Nephron progenitor cell (in vitro differentiated cells): ENCODE measurements at places on chromosomes 4 and X.

GRCh38 chrX:42089031-42089430, 165.7 kb upstream of the CASK start:
- DNase-seq: no peak

- DNase-seq: no peak
Measured at GRCh38 chr4:66216252-66216651, 546.0 kb upstream of the EPHA5 start.

GRCh38 chr4:7705593-7705992, 234.1 kb downstream of the AFAP1 start:
- DNase-seq: no peak

DNA sequence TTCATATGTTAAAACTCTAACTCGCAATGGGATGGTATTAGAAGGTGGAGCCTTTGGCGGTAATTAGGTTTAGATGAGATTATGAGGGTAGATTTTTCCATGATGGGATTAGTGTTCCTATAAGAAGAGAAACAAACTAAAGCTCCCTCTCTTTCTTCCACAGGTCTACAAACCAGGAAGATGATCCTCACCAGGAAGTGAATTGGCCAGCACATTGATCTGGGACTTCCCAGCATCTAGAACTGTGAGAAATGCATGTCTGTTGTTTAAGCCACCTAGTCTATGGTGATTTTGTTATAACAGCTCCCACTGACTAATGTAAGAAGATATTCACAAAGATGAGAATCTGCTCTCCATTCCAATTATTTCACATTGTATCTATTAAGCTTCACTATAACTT, 2266.9 kb downstream of the PCDH7 start:
- no peak for DNase-seq

- DNase-seq: peak; percentile 81
Measured at GRCh38 chr4:43132010-43132582, 239.6 kb downstream of the GRXCR1 start.

- no peak for DNase-seq
Measured at GRCh38 chr4:6964858-6965257, 55.2 kb downstream of the TBC1D14 start.

DNA sequence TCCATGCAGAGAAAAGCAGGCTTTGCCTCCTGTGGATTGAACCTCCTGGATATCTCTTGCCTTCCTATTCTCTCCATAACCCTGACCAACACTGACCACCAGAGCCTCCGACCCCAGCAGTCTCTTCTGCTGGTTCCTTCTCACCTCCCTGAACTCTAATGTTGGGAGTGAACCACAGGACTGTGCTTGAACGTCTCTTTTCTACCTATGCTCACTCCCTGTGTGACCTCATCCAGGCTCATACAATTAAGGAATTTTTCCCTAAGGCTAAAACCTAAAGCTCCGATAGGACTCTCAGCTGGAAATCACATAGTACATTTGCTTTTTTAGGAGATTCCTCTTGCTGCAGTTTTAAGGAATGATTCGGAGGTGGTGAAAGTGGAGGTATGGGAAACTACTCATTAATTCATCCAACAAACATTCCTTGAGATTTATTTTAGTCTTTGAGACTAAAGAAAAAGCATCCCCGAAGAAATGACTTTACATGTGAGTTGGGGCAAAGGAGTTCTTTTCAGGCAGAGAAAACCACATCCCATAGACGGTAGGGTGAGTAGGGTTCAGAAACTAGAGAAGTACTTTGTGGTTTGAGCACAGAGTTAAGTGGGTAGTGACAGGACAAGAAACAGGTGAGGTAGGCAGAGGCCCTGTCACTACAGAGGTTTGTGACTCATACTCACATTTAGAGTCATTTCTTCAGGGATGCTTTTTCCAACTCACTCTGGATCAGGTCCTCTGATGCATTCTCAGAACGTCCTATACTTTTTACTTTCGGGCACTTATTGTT, 30.8 kb downstream of the NDNF start:
- no peak for DNase-seq

DNA sequence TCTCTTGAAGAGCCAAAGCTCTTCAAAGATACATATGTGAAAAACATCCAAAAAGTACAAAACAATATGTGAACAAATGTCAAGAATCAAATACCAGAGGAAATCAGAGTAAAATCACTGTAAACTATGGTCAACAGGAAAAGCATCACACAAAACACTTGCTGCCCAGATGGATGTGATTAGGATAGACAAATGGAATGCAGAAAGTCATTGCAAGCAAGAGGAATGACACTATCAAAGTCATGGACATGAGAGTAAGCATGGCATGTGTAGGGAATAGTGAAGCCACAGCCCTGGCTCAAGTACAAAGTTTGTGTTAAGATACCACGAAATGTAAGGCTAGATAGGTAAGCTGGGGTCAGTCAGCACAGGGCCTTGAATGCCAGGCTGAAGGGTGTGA, 37.7 kb downstream of the CLDN2 start:
- no peak for DNase-seq

- no peak for DNase-seq
Measured at GRCh38 chr4:137082061-137082460, 450.2 kb downstream of the PCDH18 start.

- DNase-seq: peak; percentile 11
Measured at GRCh38 chr4:147683188-147683591, 773 bp downstream of the PRMT9 start.

DNA sequence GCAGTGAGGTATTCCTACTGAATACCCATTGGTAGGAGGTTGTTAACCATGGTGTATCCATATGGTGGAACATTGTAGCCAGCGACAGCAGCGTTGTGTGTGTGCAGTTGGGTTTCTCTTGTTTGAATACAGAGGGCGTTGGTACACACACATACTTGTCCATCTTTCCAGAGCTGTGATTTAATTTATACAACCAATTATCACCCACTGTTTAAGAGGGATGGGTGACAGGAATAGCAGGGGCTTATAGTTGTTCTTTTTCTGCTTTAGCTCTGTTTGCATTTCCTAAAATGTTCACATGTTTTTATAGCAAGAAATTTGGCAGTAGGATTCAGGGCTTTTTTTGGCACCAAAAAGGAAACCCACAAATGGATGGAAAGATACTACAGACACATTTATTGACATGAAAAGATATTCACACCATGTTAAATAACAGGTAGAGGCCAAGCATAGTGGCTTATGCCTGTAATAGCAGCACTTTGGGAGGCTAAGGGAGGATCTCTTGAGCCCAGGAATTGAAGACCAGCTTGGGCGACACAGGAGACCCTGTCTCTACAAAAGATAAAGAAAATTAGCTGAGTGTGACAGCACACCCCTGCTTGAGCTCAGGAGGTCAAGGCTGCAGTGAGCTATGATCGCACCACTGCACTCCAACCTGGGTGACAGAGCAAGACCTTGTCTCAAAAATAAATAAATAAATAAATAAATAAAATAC, 60.6 kb downstream of the TNIP2 start:
- DNase-seq: no peak

GRCh38 chrX:72094894-72095293, 36.8 kb downstream of the RTL5 start:
- no peak for DNase-seq

DNA sequence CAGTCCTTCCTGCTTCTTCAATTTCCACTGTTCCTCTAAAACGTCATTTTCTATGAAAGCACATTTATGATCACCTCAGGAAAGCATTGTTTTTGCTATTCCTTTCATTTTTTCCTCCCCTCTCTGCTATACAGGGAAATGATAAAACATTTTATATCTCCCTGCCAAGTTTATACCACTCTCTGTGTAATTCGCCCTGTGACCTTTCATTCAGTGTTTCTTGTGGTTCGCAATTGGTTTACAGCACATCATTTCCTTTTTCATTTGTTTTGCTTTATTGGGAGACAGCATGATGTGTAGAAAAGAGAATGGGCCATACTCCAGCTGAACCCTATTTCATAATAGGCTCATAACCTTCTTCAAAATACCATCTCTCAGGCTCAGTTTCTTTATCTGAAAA, 99.9 kb upstream of the RAPGEF2 start:
- no peak for DNase-seq

GRCh38 chr4:6225469-6225868, 25.1 kb upstream of the JAKMIP1 start:
- peak; percentile 84 for DNase-seq

DNA sequence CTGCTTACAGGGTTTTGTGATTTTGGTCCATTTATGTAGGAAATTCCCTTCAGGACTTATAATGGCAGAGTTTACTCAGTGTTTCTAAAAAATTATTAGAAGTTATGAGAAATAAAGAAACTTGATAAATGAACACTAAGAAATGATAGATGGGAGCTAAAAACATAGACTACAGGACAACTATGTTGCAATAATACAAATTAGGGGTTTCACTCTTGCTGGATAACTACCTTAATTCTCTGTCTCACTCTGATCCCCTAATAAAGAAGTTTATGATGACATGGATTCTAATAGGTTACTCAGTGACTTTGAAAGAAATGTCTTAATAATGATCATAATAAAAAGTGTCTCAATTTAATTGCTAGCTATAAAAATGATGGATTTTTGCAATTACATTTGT, 23.3 kb upstream of the BBS12 start:
- no peak for DNase-seq

GRCh38 chr4:33482773-33483172, 2761.5 kb downstream of the ARAP2 start:
- no peak for DNase-seq

DNA sequence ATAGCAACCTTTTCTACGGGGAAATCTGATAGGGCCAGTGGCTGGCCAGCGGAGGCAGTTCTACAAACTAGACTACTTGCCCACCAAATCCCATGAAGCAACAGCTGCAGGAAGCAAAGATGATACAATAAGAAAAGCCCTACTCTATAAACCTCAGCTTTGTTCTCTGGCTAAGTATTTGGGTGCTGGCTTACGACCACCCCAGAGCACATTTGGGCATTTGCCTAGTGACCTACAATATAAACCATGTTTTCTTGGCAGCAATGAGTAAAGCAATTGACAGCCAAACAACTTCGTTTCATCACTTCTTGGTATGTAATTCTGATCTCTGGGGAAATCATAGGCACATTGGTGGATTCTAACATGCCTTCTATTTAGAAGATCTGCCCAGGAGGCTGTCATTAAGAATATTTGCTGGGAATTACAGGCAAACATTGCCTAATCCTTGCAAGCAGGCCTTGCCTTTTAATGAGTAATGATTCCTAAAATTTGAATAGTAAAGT, 7.5 kb upstream of the LHFPL1 start:
- no peak for DNase-seq

DNA sequence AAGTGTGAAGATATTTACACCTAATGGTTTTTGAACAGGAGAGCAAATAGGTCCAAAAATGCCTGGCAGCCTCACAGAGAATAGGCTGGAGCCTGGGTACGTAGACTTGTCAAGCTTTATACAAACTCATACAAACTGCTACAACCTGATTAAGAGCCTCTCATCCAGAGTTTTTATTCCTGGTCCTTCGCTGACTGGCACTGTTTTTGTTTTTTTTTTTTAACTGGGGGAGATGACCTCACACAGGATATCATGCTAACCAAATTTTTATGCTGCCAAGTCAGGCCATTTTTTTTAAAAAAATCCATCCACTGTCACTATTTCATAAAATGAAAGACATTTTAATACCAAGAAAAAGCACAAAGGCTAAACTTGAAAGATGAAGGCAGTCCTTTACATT, 1.9 kb downstream of the FAM114A1 start:
- no peak for DNase-seq

- DNase-seq: peak; percentile 71
Measured at GRCh38 chrX:71181910-71182799, 37.5 kb downstream of the NLGN3 start.

GRCh38 chr4:94577136-94577535, 125.4 kb downstream of the PDLIM5 start:
- DNase-seq: peak; percentile 23

DNA sequence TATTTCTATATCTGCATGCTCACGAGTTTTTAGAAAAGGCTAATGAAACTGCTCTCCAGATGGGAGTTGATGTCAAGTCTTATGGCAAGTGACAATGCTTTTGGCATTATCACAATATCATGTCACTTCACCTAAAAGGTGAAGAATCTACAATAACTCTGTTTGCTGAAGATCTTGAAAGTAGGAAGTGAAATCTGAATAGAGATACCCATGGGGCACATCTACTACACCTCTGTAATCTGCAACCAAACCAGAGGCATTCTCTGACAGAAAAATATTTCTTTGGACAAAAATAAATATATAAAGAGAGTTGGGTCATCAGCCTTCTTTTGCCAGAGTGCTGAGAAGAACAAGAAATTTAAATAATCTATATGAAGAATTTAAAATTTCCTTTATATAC, 3.9 kb upstream of the VAMP7 start:
- DNase-seq: no peak

DNA sequence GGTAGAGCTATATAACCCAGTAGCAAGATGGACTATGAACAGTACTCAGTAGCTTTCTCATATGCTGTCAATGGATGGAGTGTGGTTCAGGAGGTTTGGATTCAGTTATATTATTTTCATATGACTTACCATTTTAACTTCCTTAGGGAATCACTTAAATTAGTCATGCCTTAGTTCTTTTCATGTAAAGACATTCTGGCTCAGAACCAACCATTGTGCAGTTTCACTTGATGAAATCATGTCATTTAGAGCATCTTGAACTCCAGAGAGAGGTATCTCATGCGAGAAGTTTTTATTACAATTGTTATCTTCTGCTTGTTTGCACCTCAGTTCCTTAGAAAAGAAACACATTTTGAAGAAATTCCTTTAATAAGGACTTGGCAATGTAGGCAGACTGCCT, 55.8 kb downstream of the IL1RAPL2 start:
- DNase-seq: no peak

DNA sequence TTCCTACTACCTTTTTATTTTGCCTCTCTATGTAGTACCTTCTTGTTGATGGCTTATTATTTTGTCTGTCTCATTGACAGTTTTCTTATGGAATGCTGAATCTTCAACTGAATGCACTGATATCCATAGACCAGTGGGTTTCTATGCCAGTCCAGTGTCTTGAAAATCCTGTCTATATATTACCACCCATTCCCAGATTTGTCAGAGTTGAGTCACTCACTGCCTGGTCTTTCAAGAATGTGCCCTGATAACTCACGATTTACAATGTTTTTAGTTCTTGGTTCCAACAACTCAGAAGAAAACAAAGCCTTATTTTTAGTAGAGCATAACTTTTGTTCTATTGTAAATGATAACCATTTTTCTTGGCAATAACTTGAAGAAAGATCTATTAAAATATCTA, 606.0 kb upstream of the PITX2 start:
- DNase-seq: no peak

GRCh38 chrX:71617742-71618141, 569 bp downstream of the CXCR3 start:
- no peak for DNase-seq

- DNase-seq: no peak
Measured at GRCh38 chr4:6023731-6024130, 5.5 kb upstream of the C4orf50 start.

GRCh38 chr4:156346959-156347385, 393.3 kb upstream of the CTSO start:
- no peak for DNase-seq

- no peak for DNase-seq
Measured at GRCh38 chr4:114941503-114941902, 171.9 kb downstream of the NDST4 start.

- DNase-seq: no peak
Measured at GRCh38 chr4:70935038-70935695, 33.0 kb downstream of the MOB1B start.

- no peak for DNase-seq
Measured at GRCh38 chr4:92163348-92163747, 140.4 kb upstream of the GRID2 start.

GRCh38 chrX:97806238-97806637, 922.5 kb downstream of the RPA4 start:
- no peak for DNase-seq
